ENCODE measurements at places on chromosomes 3 and 15. TPM values are rescaled to one million over a fixed set of nuclear protein-coding genes. Genes with fewer than 3 reads are reported as not detected.

DNA sequence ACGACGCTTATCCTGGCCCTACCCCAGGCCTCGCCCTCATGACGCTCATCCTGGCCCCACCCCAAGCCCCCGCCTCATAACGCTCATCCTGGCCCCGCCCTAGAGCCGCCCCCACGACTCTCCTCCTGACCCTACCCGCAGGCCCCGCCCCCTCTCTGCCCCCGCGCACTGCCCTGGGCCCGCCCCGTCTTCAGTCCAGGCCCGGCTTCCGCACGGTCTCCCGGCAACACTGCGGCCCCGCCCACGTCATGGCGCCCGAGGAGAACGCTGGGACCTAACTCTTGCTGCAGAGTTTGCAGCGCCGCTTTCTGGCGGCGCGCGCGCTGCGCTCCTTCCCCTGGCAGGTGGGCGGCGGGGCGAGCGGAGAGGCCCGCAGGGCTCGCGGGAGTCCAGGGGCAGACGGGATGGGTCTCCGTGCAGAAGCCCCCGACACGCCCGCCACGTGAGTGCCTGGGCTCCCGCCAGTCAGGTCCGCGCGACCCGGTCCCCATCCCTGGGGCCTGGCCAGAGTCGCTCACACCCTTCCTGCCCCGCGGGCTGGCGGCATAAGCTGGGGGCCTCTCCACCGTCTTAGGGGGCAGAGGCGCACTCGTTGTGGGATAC is 52.5 kb upstream of the ROPN1B start:
- peak; percentile 99 for DNase-seq
- no peaks in the 10 kb centered on the region for H3K27me3 ChIP-seq
- peaks cover 31% of the 10 kb centered on the region for H3K4me1 ChIP-seq
- peak overlapping the region; percentile 52 for H3K4me3 ChIP-seq
- H3K36me3 ChIP-seq = no peaks in the 10 kb centered on the region

DNA sequence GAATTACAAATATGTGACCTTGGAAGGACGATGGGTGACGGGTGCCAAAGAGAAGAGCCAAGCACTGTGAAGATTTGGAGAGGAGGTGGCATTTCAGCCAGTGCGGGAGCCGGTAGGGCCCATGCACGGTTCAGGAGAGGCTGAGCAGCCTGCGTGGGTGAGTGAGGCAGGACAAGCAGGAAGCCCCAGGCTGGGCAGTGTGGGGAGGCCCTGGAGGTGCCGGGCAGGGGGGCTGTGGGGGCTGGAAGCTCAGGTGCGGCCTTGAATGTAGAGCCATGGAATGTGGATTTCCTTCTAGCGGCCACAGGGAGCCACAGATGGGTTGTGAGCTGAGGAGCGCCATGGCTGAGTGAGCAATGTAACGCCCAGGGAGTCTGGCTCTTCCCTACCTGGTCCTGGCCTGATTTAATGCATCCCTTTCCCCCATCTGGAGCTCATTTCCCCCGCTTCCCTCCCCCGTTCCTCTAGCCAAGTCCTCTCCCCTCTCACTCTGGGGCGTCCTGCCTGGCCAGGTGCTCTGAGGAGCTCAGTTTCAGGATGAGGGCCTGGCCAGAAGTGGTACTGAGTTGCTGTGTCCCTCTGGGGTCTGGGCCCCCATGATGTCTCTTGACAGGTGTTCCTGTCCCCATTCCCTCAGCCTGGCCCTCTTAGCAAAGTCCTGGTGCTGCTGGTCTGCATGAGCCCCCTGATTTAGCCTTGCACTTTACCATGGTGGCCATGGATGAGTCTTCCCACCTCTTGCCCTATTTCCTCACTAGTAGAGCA is 41.8 kb upstream of the IQSEC1 start:
- H3K27me3 ChIP-seq = no peaks in the 10 kb centered on the region
- H3K4me1 ChIP-seq = peaks cover 19% of the 10 kb centered on the region
- peak; percentile 4 for DNase-seq
- no peak overlapping the region for H3K4me3 ChIP-seq
- H3K36me3 ChIP-seq = no peaks in the 10 kb centered on the region

DNA sequence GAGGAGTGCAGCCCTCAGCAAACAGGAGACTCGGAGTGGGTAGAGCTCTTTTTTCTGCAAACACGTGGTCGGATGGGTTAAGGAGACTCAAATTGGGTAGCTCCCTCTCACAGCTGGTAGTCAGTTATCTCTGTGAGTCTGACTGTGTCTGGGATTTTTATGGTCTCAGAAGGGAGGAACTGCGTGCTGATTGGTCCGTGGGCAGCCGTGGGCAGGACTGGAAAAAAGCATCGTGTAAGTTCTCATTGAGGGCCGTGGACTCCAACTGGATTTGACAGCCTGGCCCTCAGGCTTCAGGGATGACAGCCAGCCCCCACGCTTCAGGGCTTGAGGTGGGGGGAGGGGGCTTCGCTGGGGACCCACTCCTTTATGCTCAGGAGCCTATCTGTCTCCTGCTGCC is 463.9 kb downstream of the EPHA3 start:
- no peak overlapping the region for H3K4me3 ChIP-seq
- no peaks in the 10 kb centered on the region for H3K36me3 ChIP-seq
- no peaks in the 10 kb centered on the region for H3K27me3 ChIP-seq

- H3K27ac ChIP-seq = no peak overlapping the region
- H3K4me1 ChIP-seq = no peaks in the 10 kb centered on the region
- no peaks in the 10 kb centered on the region for H3K36me3 ChIP-seq
- no peak for DNase-seq
- no peaks in the 10 kb centered on the region for H3K27me3 ChIP-seq
These were observed 315.3 kb upstream of the UBE2E2 start for GRCh38 chr3:22887664-22888291.

GRCh38 chr3:16849229-16849628 is 35.5 kb upstream of the PLCL2 start:
- no peak overlapping the region for H3K27ac ChIP-seq
- H3K27me3 ChIP-seq = no peaks in the 10 kb centered on the region
- H3K4me1 ChIP-seq = peaks cover 18% of the 10 kb centered on the region
- no peak overlapping the region for H3K4me3 ChIP-seq
- peak; percentile 45 for DNase-seq
- no peaks in the 10 kb centered on the region for H3K36me3 ChIP-seq

- H3K27ac ChIP-seq = no peak overlapping the region
- peaks cover 21% of the 10 kb centered on the region for H3K4me1 ChIP-seq
- no peak overlapping the region for H3K4me3 ChIP-seq
- no peak for DNase-seq
- H3K27me3 ChIP-seq = no peaks in the 10 kb centered on the region
These were observed 3.4 kb upstream of the TRIM71 start for GRCh38 chr3:32814361-32814760.

DNA sequence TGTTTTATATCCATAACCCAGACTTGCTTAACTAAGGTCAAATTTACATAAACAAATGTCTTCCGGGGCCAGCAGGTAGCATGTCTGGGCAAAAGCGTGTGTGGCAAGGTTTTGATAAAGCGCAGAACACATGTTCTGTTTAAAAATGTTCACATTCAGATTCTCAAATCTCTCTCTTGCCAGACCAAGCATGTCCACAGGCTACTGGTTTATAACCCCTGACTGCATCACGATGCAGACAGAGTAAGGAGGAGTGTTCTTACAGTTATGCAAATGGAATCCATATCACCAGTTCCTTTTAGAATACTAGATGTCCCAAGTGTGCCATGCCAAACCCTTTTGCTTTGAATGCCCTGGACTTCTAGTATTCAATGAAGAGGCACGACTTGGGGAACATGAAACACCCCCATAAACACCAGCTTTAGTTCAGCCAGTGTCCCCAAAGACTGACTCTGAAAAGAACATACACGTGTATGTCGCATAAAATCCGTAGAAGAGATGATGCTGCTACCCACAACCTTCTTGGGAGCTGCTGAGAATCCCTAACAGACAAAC is 412.0 kb downstream of the CNTN4 start:
- H3K27me3 ChIP-seq = no peaks in the 10 kb centered on the region
- H3K27ac ChIP-seq = no peak overlapping the region
- no peak for DNase-seq
- no peaks in the 10 kb centered on the region for H3K36me3 ChIP-seq

- no peak overlapping the region for H3K4me3 ChIP-seq
- DNase-seq = no peak
- no peak overlapping the region for H3K27ac ChIP-seq
- no peaks in the 10 kb centered on the region for H3K36me3 ChIP-seq
- no peaks in the 10 kb centered on the region for H3K27me3 ChIP-seq
These were observed 44.4 kb downstream of the TTBK2 start for GRCh38 chr15:42876224-42876623.

DNA sequence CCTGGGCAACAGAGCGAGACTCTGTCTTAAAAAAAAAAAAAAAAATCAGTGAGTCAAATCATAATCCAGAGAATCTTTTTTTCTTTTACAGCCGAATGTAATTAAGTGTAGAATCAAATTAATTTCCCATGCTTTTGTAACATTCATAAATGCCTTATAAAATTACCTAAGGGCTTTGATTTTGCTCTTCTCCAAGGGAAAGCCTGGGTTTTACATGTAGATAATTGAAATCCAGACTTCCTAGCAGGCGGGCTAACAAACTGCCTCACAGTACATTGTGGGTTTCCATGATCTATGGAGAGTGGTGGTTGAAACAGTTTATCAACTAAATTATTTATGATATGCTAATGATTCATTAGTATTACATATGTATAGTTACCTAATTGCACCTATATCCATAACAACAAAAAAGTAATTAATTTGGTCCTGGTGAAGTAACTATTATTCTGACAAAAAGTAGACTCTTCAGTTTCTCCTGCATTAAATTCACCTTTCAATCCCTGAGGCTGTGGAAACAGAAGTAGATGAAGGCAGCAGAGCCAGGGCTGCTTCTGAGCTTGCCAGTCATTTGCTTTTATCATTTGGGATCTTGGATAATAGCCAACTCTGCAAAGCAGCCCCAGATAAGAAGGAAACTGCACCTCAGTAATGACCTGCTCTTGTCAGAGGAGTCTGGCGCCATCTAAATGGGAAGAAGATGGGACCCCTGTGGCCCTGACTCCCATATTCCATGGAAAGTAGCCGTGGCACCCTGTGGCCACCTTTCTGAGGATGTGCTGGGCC is 9.5 kb downstream of the CCR9 start:
- H3K36me3 ChIP-seq = no peaks in the 10 kb centered on the region
- H3K27ac ChIP-seq = no peak overlapping the region
- no peak overlapping the region for H3K4me3 ChIP-seq

- H3K36me3 ChIP-seq = no peaks in the 10 kb centered on the region
- H3K4me1 ChIP-seq = no peaks in the 10 kb centered on the region
- no peaks in the 10 kb centered on the region for H3K27me3 ChIP-seq
- DNase-seq = no peak
- no peak overlapping the region for H3K27ac ChIP-seq
These were observed 38.4 kb upstream of the PHLDB2 start for GRCh38 chr3:111820651-111821050.

- no peaks in the 10 kb centered on the region for H3K27me3 ChIP-seq
- no peak for DNase-seq
- peaks cover 12% of the 10 kb centered on the region for H3K4me1 ChIP-seq
- H3K4me3 ChIP-seq = no peak overlapping the region
- no peaks in the 10 kb centered on the region for H3K36me3 ChIP-seq
These were observed 33.0 kb upstream of the AMOTL2 start for GRCh38 chr3:134407239-134407625.

- H3K27me3 ChIP-seq = no peaks in the 10 kb centered on the region
- DNase-seq = no peak
- H3K27ac ChIP-seq = no peak overlapping the region
- no peak overlapping the region for H3K4me3 ChIP-seq
These were observed 8.8 kb upstream of the FAM174B start for GRCh38 chr15:92664178-92664900.

- no peaks in the 10 kb centered on the region for H3K27me3 ChIP-seq
- DNase-seq = no peak
- H3K36me3 ChIP-seq = no peaks in the 10 kb centered on the region
- peaks cover 10% of the 10 kb centered on the region for H3K4me1 ChIP-seq
These were observed 491 bp upstream of the ZNF774 start for GRCh38 chr15:90351479-90352106.

DNA sequence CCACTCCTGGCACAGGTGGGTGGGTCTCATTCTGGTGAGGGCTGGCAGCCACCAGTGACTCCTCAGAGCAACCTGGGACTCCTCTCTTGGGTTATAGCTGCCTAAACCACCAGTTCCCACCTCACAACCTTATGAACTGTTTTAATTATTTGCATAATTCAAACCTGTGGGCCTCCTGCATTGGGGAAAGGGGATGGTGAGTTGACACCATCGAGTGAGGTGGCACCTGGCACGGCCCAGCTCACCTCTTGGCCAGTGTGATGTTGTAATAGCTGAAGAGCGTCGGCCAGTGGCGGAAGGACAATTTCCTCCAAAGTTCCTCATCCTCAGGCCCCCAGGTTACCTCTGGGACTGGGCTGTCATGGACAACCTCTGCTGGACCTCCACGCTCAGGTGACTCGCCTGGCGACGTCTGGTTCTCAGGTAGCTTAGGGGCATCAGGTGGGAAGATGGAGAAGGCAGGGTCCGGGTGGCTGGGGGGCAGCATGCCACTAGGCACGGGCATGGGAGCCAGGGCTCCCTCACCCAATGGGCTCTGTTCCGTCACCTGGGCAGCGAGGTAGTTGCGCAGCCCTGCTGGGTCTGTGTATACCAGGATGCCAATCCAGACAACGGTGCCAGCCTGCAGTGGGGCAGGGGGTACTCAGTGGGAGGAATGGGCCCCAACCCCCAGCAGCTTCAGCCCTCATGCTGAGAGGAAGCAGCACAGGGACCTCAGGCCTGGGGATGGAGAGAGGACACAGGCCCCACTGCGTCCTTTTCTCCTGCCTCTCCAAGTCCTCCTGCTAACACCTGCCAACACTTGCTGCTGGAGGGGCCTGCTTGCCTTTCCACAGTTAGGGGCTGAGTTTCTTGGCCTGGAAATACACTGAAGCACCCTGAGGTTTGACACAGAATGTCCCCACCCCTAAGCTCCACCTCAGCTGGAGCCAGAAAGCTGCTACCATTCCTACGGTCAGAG is 38.5 kb downstream of the PTPN23 start:
- no peaks in the 10 kb centered on the region for H3K27me3 ChIP-seq
- peaks cover 15% of the 10 kb centered on the region for H3K4me1 ChIP-seq
- no peak overlapping the region for H3K4me3 ChIP-seq
- no peaks in the 10 kb centered on the region for H3K36me3 ChIP-seq
- no peak for DNase-seq
- H3K27ac ChIP-seq = no peak overlapping the region

- H3K27me3 ChIP-seq = no peaks in the 10 kb centered on the region
- no peak overlapping the region for H3K4me3 ChIP-seq
- no peaks in the 10 kb centered on the region for H3K4me1 ChIP-seq
These were observed 107.3 kb upstream of the PTPRG start for GRCh38 chr3:61454006-61454585.

GRCh38 chr15:54424171-54424570 is 445.9 kb downstream of the UNC13C start:
- H3K36me3 ChIP-seq = no peaks in the 10 kb centered on the region
- no peak overlapping the region for H3K27ac ChIP-seq
- no peak overlapping the region for H3K4me3 ChIP-seq
- no peaks in the 10 kb centered on the region for H3K4me1 ChIP-seq
- H3K27me3 ChIP-seq = no peaks in the 10 kb centered on the region

Gene RARRES1
- total RNA-seq = 18.4 TPM

Gene MEX3B
- not detected for total RNA-seq

Gene XPC
- total RNA-seq = 33.2 TPM

Gene HIGD2B
- total RNA-seq = not detected

Gene IL16
- total RNA-seq = 2.9 TPM

Gene SERINC4
- total RNA-seq = not detected

Gene MCF2L2
- 0.26 TPM for total RNA-seq

Gene SPATA12
- not detected for total RNA-seq

Gene PLOD2
- total RNA-seq = 24.4 TPM

Gene TMEM45A
- total RNA-seq = 13.7 TPM

Gene THPO
- not detected for total RNA-seq

Gene ARIH1
- total RNA-seq = 28.5 TPM

Gene GOLGA8G
- total RNA-seq = not detected

Gene POLR2M
- total RNA-seq = 22.6 TPM

Gene CLPX
- total RNA-seq = 19.2 TPM

Measured in body of pancreas (tissue), 4 donors.